Keratinocyte (primary cell): ENCODE measurements at places on chromosomes 5 and 9.
A peak's percentile ranks its signal among the peaks of the same experiment; 100 is the strongest.

DNA sequence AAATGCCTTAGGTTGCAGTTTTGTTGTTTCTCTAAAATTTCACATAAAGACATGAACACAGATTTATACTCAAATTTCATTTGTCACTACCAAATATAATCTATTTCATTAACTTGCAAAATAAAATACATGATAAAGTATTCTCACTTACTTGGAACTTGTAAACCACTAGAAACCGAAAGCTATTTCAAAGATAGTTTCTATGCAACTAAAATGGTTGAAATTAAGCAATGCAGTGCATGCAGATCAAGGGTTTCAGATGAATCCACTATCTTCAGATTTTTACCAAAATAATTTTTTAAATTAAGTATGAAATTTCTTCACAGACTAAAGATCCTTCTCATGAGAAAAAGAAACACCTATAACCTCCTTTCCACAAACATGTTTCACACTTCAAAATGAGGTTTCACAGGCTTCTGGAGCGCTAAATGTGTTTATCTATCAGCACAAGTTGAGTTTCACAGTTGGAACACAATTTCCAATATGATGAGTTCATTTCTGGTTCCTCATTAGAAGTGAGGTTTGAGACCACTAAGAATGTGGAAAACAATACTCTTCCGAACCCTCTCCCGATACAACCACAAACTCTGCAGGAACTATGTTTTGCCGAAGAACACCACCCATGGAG, 63.9 kb downstream of the EPB41L4A start:
- no peak for DNase-seq

- no peak for DNase-seq
Measured at GRCh38 chr5:171595401-171595800, 176.0 kb downstream of the FGF18 start.

DNA sequence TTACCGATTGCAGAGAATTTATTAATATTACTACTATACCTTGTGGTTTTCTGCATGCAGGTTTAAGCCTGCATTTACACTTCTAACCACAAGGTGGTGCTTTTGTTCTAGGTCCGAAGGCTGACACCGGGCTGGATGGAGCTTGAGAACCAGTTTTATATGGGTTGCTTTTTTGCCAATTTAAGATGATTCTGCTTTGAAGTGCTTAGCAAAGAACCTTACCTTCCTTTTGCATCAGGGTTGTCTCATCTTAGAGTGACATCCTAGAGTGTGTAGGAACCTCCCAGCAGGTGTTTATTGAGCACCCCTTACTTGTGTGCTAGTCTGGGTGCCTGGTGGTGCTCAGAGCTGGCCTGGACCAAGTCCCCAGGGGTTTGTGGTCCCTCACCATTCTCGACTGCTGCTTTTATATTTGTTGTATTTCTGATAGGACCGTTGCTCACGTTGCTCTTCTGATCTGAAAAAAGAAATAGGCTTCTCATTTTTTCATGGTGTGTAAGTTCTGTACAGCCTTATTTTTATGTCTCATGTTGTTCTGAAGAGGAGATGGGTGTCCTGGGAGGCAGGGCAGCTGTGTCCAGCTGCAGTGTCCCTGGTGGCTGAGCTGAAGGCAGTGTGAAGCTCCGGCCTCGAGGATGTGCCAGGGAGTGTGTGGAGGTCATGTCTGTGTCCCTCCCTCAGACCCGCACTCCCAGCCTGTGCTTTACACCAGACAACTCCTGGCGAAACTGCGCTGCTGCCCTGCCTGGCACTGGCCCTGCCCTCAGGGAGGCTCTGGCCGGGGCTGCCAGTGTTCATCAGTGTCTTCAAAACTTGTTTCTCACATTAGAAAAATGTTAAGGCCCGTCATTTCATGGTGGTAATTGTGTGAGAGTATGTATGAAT, 54.3 kb downstream of the EHMT1 start:
- peak; percentile 30 for DNase-seq

DNA sequence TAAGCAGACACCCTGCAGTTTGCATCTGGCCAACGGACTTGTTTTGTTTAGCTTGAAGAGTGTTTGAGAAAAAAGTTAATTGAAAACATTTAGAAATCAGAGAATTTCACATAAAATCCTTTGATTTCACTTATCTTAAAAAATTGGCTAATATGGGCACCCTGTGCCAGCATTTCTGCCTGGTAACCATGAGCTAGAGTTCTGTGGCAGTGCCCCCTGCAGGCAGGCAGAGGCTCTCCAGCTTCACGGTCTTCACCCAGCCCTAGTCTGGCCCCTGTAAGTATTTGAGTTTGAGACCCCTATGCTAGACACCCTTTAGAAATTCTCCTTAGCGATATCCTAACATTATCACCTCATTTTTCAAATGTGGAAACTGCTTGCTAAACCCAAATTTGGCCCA, 18.8 kb upstream of the FANCC start:
- DNase-seq, result no peak

GRCh38 chr5:126471875-126472537, 48.8 kb downstream of the GRAMD2B start:
- no peak for DNase-seq

GRCh38 chr5:101991486-101991885, 304.6 kb downstream of the SLCO4C1 start:
- DNase-seq, result no peak

GRCh38 chr5:44331471-44332050, 57.7 kb downstream of the FGF10 start:
- DNase-seq, result no peak

- DNase-seq, result no peak
Measured at GRCh38 chr5:83889971-83890745, 169.5 kb upstream of the HAPLN1 start.

- DNase-seq, result no peak
Measured at GRCh38 chr5:32475334-32476097, 31.0 kb upstream of the ZFR start.

GRCh38 chr5:117161718-117162335, 587.2 kb upstream of the SEMA6A start:
- no peak for DNase-seq

DNA sequence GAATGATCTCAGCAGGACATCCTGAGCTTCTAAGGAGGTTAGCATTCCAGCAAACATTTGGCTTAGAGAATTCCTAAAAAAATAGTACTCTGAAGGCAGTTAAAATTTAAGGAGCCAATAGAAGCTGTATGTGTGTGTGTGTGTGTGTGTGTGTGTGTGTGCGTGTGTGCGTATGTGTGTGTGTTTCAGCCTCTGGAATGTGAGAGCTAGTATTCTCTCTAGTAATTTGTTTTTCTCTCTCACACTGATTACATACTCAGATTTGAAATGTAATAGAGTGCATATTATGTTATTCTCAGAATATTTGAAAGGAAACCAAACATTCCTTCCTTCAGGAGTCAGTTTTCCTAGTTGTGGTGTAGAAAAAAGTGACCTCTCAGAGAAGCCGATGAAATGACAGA, 279.6 kb downstream of the TMEM38B start:
- DNase-seq, result no peak

- no peak for DNase-seq
Measured at GRCh38 chr5:150615141-150615699, 25.2 kb upstream of the SYNPO start.

- no peak for DNase-seq
Measured at GRCh38 chr5:150781706-150782614, 3.4 kb downstream of the SMIM3 start.

DNA sequence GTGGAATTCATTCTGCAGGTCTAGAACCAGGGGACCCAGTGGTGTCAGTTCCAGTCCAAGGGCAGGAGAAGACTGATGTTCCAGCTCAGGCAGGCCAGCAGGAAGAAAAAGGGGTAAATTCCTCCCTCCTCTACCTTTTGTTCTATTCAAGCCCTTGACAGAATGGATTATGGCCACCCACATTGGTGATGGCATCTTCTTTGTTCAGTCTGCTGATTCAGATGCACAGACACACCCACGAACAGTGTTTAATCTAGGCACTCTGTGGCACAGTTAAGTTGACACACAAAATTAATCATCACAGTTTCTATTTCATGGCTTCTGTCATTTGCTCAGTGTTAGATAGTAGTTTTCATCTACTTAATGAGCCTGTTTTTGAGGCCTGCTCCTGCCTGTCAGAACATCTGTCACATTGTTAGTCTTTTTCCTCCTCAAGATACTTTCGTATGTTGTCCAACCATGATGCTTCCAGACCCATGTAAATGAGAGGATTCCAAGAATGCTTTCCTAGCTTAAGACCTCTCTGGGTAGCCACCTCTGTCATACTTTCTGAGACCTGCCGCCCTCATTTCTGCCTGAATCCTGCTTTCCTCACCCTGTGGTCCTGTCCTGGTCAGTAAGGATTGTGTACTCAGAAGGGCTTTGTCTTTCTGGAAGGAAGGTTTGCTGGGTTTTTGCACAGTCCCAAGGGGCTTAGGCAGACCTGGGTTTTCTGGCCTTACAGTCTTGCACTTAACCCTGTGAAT, 72.5 kb downstream of the SPIN1 start:
- no peak for DNase-seq

GRCh38 chr9:73073337-73074175, 78.1 kb upstream of the ANXA1 start:
- DNase-seq, result no peak

DNA sequence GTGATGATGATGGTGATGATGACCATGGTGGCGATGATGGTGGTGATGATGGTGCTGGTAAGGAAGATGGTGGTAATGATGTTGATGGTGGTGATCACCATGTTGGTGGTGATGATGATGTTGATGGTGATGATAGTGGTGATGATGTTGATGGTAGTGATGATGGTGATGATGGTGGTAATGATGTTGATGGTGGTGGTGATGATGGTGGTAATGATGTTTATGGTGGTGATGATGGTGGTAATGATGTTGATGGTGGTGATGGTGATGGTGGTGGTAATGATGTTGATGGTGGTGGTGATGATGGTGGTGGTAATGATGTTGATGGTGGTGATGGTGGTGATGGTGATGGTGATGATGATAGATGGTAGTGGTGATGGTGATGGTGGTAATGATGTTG, 20.7 kb upstream of the RXRA start:
- no peak for DNase-seq

GRCh38 chr9:116589392-116590354, 97.4 kb upstream of the TRIM32 start:
- peak; percentile 48 for DNase-seq

DNA sequence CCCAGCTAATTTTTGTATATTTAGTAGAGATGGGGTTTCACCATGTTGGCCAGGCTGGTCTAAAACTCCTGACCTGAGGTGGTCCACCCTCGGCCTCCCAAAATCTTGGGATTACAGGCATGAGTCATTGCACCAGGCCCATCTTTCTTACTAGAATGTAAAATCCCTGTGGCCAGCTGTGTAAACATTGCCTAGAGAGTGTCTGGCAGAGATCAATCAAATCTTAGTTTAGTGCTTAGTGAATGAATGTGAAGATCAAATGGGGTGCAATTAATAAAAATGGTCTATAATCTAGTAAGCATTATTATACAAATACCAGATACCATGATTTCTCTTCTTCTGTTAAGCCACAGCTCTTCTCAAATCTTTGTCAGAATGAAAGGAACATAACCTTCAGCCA, 289.9 kb downstream of the KCTD16 start:
- no peak for DNase-seq

DNA sequence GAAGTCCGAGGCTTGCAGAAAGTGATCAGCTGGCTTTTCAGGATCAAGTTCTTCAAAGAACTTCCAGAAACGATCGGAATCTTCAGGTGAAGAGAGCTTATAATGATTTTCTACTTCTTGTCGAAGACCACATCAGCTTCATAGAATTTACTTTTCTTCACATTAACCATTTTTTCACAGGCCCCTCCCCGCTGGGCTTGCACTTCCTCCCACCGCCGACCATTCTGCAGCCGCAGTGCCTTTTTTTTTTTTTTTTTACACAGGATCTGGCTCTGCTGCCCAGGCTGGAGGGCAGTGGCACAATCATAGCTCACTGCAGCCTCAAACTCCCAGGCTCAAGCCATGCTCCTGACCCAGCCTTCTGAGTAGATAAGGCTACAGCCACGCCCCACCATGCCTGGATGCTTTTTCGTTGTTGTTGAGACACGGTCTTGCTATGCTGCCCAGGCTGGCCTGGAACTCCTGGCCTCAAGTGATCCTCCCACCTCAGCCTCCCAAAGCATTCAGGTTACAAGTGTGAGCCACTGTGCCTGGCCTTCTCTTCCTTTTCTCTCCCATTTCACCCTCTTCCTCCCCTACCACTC, 15.3 kb upstream of the RNF130 start:
- no peak for DNase-seq

DNA sequence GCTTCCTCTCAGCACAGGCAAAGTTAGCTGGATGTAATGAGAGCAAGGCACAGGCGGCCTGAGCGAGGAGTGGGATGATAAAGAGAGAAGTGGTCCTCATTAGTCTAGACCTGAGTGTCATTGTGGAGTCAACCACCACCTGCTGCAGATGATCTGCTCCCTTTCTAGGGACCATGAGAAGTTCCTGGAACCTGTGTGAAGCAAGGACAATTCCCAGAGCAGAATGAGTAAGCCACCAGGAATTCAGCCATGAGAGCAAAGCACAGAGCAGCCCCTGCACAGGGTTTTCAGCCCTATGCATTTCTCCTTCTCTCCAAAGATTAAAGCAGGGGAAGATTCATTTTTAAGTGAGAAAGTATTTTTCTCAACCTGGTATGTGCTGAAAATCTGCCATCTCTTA, 146.8 kb upstream of the SPEF2 start:
- DNase-seq, result no peak

DNA sequence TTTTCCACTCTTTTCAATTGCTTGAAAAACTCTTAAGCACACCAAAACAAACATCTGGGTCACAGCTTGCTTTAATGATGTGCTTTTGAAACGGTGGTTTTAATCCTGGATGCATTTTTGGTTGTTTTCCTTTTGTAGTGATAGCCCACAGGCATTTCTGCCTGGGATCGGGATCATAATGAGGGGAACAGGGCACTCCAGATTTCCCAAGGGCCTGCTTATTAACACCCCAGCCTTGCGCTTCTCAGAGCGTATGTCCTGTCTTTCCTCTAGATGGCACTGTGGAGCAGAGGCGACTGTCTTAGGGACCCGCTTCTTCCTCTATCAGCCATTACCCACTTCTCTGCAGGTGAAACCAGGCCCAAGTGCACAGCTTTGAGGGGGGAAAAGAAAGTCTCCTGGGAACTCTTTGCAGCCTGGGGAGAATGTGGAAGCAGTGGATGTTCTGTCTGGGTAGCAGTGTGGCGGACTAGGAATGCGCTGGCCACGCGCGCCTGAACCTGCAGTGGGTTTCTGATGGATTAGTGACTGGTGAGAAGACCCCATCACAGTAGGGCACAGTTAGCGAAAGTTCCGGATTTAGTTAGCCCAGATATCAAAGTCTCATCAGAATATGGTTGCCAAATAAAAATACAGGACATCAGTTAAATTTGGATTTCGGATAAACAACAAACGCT, 190.1 kb downstream of the GNA14 start:
- DNase-seq, result peak; percentile 40

DNA sequence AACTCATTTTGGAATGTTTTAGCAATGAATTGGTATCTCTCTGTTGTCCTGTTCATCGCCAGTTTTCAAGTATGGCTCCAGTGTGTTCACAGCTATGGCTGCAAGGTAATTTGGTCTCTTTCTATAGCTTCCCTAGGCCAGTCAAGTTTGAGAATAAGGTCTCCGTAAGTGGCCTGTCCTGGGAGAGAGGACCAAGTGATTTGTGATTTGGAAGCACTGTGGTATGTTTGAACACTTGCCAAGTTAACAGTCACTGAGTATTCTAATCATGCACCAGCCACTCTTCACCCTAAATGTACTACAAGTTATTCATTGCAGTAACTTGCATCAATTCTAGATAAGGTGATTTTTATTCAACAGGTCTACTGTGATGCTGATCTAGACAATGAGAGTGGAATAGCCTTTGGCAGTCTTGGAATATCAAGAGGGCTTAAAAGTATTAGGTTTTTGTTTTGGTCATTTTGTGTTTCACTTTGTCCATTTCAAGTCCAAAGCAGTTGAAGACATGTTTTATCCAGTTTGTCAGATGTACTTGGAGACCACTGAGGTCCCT, 41.1 kb downstream of the G3BP1 start:
- DNase-seq, result no peak
